SHP77 (cell line): ENCODE measurements at places on chromosomes 12 and 14.
A peak's percentile ranks its signal among the peaks of the same experiment; 100 is the strongest.

DNA sequence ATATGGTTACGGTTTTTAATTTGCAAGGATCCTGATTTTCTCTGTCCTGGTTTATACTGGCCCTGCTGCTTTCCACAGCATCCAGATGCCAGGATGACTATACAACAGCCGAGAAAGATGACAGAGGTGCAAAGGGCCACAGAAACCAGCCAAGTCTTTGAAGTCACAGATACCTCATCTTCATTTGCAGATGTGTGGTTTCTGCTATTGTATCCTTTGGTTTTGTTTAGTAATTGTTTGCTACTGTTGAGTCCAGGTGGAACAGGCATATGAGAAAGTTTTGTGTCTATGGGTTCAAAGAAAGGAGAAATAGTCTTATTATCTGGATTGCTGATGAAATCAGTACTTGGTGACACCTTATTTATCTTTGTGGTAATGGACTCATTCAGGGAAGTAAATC, 17.3 kb upstream of the KLHL42 start:
- DNase-seq = no peak

- no peak for DNase-seq
Measured at GRCh38 chr12:89671469-89671868, 37.2 kb downstream of the ATP2B1 start.

DNA sequence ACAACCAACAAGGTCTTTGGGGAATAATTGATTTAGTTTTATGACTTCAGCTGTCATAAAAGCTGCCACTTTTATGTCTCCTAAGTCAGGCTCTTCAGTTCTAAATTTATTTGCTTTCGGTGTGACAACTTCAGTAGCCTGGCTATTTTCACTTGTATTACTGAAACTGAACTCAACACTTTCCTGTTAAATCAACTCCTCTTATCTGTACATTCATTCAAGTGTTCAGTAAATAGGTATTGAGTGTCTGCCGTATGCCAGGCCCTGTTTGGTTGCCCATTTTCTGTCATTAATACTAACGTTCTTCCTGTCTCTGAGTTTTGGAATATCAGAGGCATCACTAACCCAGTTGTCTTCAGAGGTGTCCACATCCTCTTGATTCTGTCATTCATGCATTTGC, 7.5 kb downstream of the UTP20 start:
- DNase-seq = no peak

GRCh38 chr14:94581127-94581999, at the start of gene SERPINA5:
SERPINA5 (plus strand) TSS chr14:94581426; CDS start chr14:94587363, 5,937 bp downstream.
- peak; percentile 39 for DNase-seq

GRCh38 chr12:104782296-104782695, 175.8 kb downstream of the SLC41A2 start:
- DNase-seq = no peak

- no peak for DNase-seq
Measured at GRCh38 chr12:81005606-81006005, 67.9 kb upstream of the LIN7A start.
